Stimulated activated CD4-positive, alpha-beta T cell treated with anti-CD3 and anti-CD28 coated beads, Interleukin-1b, Interleukin-23, amount 100 ng/mL, for 1 hour (primary cell): ENCODE measurements at places on chromosomes 4 and X.

- DNase-seq, result no peak
These were observed 258.6 kb downstream of the CAMK2D start for GRCh38 chr4:113502906-113503305.

DNA sequence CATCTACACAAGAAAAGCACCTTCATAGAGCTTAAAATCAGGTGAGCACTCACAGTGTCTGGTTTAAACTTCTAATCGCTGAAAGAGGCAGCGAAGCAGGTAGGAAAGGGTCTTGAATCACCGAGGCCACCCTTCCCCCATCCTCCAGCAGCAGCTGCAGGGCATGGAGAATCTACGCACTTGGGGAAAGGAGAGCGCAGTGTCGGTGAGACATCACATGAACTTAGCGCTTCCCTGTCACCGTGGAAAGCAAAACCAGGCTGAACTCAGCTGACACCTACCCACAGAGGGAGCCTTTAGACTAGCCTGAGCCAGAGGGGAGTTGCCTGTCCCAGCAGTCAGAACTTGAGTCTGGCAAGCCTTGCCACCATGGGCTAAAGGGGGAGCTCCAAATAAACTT, 197.2 kb upstream of the ZFP42 start:
- DNase-seq, result no peak

- DNase-seq, result no peak
These were observed 169.2 kb upstream of the MAGEB18 start for GRCh38 chrX:25968920-25969319.

DNA sequence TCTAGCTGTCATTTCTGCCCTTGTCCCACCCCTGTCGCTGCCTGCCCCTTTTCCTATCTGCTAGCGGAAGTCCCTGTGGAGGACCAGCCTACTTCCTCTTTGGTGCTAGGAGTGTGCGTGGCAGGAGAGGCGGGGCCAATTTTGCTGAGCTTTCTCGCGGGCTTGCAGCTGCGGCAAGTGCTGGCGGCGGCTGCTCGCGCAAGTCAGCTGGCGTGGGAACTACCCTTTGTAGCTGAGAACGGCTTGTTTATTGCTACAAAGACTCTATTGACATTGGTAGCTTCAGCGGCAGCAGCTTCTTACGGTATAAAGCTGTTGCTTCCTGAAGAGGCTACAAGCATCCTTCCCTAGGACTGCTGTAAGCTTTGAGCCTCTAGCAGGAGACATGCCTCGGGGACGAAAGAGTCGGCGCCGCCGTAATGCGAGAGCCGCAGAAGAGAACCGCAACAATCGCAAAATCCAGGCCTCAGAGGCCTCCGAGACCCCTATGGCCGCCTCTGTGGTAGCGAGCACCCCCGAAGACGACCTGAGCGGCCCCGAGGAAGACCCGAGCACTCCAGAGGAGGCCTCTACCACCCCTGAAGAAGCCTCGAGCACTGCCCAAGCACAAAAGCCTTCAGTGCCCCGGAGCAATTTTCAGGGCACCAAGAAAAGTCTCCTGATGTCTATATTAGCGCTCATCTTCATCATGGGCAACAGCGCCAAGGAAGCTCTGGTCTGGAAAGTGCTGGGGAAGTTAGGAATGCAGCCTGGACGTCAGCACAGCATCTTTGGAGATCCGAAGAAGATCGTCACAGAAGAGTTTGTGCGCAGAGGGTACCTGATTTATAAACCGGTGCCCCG, at the start of gene MAGEH1:
MAGEH1 (plus strand) TSS at position 138 of the 843 bp plus-strand sequence; CDS start at position 386, 248 bp downstream.
- peak; percentile 39 for DNase-seq

DNA sequence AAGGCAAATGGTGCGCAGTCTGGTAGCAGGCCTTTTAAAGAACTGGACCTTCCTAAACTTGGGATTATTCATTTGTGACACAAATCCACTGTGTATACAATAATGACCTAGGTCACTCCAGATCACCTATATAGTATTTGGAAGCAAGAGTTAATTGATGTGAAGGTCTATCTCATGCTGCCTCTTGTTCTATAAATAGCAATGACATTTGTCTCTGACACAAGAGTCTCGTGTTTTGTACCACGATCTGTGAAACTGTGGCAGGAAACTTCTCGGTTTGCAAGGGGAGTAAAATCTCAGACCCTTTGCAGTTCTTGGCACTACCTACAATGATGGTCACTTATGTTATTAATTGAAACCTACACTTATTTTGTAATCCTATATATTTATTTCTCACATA, 1408.4 kb downstream of the PCDH7 start:
- DNase-seq, result no peak

DNA sequence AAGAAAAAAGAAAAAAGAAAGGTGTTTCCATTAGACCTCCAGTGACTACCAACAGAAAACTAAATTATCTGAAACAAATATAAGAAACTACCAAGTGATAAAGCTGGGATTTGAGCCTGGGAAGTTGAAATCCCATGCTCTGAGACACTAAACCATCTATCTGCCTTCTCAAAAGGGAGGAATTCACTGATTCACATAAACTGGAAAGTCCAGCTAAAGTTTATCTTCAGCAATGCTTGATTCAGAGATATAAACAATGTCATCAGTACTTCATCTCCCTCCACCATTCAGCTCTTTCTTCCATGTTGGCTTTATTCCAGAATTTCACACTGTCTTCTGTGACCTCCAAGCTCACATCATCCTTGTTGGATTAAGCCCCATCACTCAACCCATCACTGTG, 96.3 kb downstream of the IQCM start:
- no peak for DNase-seq

DNA sequence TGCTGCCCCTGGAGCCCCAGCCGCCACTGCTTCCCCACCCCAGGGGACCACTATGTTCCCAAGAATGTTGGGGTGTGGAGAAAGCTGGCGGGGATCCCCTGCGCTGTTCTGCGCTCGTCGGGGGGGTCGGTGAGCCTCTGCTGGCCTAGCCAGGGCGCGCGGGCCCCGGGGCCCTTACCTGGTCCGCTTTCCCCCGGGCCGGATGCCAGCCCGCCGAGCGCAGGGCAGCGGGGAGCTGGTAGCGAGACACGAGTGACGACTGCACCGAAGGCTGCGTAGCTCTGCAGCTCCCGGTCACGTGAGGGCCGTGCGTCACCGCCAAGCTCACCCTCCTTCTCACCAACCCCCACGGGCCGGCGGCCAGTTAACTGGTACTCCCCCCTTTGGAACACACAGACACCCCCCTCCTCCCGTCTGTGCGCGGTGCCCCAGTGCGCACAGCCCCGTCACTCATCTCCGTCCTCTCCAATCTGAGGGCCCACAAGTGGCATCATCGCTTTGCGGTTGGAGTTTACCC, at the start of gene BEX1:
BEX1 (minus strand) TSS at position 254 of the 517 bp plus-strand sequence. CDS start 897 bp downstream, outside the sequence.
- no peak for DNase-seq

GRCh38 chrX:66634272-66634671, 4.6 kb downstream of the EDA2R start:
- no peak for DNase-seq

DNA sequence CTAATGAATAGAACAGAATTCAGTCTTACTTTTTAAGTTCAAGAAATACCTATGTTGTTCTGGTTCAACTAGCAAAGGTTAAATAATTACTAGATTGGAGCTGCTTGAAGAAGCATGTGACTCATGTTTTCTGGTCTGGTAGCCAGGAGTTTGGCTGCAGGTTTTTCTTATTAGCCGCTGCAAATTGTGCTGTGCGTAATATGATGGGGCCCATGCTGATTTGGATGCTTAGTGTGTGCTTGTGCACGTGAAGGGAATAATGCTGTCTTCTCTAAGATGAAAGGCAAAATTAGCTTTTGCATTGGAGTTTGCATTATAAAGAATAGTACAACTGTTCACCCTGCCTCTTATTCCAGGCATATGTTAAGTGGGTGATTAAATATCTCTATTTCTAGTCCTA, 219.6 kb downstream of the SNCA start:
- DNase-seq, result no peak

DNA sequence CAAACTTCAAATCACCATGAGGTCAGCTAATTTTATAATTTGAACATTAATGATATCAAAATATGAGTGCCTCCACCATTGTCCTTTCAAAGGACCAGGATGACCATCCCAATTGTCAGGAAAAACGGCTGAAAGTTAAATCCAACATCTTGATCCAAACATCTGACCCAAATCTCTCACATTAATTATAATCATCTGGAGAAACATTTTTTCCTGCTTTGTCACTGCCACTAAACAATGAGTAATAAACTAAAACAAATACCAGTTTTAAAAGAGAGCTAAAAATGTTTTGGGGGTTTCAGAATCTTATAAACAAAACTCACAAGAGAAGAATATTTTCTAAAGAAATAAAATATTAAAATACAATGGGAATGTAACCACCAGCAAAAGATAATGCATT, 45.7 kb upstream of the NDST4 start:
- DNase-seq, result no peak

DNA sequence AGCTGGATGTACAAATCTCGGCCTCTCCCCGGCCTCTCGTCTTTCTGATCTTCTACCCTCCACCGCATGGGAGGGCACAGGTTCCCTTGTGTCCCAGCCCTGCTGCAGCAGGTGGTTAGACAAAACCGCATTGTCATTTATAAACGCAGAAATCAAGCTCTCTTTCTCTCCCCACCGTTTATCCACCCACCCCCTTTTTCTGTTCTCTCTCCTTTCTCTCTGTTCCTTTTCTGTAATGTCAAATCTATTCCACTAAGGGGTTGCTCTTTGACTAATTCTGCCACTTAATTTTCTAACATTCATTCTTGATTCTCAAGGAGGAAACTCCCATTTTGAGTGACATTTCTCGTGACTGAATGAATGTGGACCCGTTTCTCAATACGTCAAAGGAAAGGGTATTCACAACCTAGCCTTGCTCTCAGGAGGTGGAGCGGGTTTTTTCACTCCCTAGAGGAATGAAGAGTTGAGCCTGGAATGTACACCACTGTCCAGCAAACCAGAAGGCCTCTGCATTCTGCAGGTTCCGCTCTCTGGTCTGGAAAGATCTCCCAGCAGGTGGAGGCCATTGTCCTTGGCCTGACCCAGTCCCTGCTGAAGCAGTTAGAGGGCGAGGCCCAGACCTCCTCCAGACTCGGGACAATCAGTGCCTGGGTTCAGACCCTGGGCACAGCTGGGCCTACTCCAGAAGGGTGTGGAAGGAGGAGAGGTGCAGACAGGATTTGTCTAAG, 70.9 kb upstream of the ENPP6 start:
- DNase-seq, result no peak

- no peak for DNase-seq
These were observed 68.8 kb upstream of the STX18 start for GRCh38 chr4:4610672-4611071.

GRCh38 chr4:179130122-179130714, 1688.0 kb upstream of the AGA start:
- no peak for DNase-seq

- no peak for DNase-seq
These were observed 37.8 kb upstream of the FUNDC1 start for GRCh38 chrX:44580466-44580865.

DNA sequence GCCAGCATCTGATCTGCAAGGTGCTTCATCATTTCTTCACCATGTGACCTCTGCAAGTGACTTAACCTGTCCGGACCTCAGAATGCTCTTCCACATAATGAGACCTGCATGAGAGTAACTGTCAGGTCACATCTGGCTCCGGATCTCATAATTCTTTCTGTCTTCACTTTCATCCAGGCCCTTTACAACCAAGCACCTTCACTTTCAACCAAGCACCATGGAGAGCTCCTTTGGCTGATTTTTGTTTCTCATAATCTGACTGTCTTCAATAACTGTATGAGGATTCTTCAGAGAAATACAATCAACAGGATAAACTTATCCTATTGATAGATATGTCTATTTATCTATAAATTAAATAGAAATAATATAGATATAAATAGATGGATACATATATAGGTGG, 148.1 kb downstream of the VCX3A start:
- DNase-seq, result no peak

GRCh38 chr4:113375964-113376666, 326.7 kb downstream of the ANK2 start:
- no peak for DNase-seq

- DNase-seq, result no peak
These were observed 398.2 kb upstream of the LCORL start for GRCh38 chr4:18419780-18420179.

DNA sequence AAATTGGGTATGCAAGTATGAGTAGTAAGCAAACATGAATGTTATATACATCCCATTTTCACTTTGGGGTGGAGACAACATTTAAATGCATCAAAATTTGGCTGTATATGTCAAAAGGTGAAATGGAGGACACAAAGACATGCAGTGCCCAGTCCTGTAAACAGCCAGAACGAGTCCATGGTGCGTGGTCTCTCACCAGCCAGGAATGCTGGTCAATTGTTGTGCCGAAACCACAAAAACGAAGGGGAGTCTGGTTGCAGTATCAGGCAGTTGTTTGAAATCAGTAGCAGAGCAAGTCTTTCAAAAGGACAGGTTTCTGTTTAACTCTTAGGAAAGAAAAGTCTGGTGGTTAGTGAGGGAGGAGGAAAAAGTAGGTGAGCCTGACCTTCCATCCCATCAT, 22.3 kb upstream of the RNF150 start:
- DNase-seq, result no peak

DNA sequence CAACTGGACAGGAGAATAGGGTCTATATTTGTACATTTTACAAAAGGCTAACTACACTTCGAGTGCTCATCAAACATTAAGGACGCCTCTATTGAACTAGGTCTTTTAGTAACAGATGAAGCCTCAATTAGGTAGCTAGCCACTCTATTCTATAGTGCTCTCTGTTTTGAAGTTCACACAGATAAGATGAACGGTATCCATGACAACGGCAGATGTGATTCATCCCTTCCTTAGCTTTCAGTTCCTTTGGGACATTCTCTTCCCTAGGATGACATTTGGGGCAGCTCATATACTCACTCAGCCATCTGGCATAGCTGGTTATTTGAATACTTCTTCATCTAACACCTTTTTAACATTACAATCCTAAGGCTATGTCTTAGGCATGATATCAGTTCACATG, 62.4 kb upstream of the WDFY3 start:
- DNase-seq, result no peak

DNA sequence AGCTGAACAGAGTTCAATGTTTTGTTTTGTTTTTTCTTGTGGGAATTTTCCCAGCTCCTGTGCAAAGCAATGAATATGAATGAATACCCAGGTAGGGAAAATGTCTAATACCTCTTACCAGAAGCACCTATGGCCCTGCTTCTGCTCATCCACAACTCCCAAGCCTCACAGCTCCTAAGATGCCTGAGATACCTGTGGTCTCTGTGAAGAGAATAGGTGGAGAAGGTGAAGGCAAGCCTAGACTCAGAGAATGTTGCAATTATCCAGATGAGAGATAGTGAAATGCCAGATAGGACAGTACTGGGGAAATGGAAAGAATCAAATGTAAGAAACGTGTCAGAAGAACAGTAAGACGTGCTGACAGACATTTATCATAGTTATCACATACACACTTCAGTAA, 70.2 kb upstream of the NOCT start:
- DNase-seq, result no peak

DNA sequence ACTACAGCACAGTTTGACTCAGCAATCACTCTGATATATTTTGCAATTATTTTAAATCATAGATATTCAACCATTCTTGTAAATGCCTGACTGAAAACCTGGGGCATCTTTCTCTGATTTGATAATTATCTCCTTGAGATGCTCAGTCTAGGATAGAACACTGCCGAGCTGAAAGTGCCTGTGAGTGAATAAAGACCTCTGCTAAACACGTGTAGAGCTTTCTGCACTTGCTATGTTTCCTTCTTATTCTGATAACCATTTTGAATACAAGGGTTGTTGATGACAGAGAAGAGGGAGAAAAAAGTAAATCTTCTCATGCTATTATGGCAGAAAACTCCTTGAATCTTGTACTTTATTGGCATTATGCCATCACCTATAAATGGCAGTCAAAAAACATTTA, 1843.4 kb upstream of the IGFBP7 start:
- DNase-seq, result no peak

- DNase-seq, result no peak
These were observed 2.7 kb downstream of the KLF3 start for GRCh38 chr4:38666766-38667084.

- DNase-seq, result no peak
These were observed 44.9 kb upstream of the SMAD1 start for GRCh38 chr4:145436796-145437195.
